ENCODE measurements at places on chromosomes 5 and 9.

GRCh38 chr9:113341712-113342410 is 1.8 kb upstream of the WDR31 start:
- DNase-seq: no peak

DNA sequence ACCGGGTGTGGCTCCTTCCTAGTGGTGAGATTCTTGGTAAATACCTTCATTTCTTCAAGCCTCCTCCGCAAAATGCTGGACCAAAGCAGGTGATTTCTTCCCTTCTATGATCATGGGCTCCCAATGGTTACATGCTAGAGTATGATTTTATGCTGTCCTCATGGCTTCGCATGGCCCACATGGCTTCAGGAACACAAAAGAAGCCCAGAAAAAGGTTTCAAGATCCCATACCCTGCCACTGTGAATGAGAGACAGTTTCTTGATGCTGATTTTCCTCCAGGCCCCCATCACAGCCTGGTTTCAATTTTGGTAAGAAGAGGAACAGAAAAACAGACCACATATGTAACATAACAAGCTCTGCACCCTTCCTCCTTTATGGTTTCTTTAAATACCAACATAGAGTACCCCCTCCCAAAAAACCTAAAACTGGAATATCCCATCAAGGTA is 2.4 kb upstream of the RXFP3 start:
- DNase-seq: no peak

DNA sequence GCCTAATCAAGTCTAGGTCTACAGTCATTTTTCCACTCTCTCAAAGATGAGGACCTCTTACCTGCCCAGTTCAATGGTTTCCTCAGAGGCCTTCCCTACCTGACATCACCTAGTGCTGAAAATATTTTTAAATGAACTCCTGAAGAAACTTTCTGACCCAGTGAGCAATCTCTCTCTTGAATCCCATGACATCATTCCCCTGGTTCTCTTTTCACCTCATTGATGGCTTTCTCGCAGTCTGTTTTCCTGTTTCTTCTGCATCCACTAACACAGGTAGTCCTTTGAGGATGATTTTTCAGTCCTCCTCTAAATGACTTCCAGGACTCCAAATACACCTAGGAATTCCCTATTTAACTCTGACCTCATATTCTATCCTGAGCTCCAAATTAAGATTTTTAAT is 40.3 kb downstream of the SCAI start:
- no peak for DNase-seq

- DNase-seq: no peak
Observed at GRCh38 chr5:31047621-31048020, 145.9 kb upstream of the CDH6 start.

- no peak for DNase-seq
Observed at GRCh38 chr5:169301386-169301934, 521 bp upstream of the SLIT3 start.

GRCh38 chr9:111458139-111459009 is 25.8 kb downstream of the ECPAS start:
- DNase-seq: no peak

- DNase-seq: no peak
Observed at GRCh38 chr9:110619831-110620230, 40.3 kb upstream of the SVEP1 start.

GRCh38 chr5:61758711-61759110 is 426.7 kb downstream of the ZSWIM6 start:
- DNase-seq: no peak

- DNase-seq: no peak
Observed at GRCh38 chr5:150279330-150280020, 10.1 kb downstream of the CAMK2A start.

DNA sequence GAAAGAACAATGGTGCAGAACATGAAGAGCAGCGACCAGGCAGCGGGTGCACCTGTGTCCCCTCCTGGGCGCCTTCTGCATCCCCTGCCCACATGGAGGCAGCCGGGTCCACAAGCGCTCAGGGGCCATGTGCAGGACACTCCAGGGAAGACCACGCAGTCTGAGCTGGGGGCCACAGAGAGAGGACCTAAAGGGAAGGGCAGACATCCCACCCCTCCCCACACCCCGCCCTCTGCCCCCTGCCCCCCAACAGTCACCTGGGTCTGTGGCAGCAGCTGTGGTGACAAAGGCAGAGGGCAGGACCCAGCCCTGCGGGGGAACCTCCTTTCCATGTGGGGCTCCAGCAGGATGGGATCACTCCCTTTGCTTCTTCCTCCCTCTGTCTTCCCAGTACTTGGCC is 805.7 kb downstream of the CDH9 start:
- DNase-seq: no peak

DNA sequence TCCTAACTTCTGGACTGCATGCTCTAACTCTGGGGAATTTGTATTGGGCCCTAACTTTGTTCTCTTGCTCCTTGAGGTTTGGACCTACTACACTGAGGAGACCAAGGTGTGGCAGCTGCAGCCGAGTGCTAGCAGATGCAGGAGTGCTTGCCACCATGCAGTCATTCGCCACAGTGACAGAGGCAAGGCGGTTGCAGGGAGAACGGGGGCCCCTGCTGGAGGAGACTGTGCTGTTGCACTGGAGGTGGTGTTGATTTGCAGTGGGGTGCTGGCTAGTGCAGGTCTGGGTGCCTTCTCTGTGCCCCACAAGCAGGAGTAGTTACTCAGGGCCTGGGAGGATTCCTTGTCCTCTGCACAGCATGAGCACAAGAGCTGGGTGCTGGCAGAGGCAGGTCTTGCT is 22.4 kb upstream of the DIRAS2 start:
- no peak for DNase-seq

DNA sequence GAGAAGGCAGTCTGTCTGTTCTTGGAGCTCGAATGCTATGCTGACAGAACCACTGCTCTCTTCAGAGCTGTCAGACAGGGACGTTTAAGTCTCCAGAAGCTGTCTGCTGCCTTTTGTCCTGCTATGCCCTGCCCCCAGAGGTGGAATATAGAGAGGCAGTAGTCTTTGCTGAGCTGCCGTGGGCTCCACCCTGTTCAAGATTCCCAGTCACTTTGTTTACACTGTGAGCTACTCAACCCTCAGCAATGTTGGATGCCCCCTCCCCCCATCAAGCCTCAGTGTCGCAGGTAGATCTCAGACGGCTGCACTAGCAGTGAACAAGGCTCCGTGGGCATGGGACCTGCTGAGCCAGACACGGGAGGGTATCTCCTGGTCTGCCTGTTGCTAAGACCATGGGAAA is 344.2 kb downstream of the TMEM161B start:
- DNase-seq: no peak

DNA sequence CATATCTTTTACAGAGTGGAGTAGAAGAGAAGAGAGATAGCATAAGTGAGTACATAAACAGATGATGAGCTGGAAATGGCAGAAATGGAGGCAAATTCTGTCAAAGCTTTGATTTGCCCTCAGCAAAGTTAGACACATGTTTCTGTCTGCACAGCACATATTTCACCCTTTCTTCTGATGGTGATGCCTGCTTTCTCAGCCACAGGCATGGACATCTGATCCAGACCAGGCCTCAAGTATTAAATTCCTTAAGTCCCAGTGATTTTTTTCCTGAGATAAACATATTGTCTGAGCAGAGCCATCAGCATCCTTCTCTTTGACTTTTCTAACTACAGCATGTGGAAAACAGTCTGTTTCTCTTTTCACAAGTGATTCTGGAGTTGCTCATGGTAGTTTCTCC is 409.8 kb downstream of the MAN2A1 start:
- DNase-seq: no peak

DNA sequence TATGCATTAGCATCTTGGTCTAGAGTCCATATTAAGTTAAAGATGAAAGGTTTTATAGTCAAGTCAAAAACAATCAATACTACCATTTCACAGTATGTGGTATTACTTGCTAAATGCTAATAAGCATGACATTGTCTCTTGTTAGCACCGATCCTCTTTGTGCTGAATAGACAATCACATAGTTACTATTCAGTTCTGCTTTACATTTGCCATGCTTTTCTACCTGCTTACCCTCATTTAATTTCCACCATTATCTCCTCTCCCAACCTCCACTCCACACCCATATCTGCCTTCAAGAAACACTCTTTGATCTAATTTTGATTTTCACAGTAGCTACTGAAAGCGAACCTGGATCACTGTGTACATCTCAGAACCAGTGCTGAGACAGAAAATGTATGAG is 16.8 kb downstream of the MEGF9 start:
- no peak for DNase-seq

DNA sequence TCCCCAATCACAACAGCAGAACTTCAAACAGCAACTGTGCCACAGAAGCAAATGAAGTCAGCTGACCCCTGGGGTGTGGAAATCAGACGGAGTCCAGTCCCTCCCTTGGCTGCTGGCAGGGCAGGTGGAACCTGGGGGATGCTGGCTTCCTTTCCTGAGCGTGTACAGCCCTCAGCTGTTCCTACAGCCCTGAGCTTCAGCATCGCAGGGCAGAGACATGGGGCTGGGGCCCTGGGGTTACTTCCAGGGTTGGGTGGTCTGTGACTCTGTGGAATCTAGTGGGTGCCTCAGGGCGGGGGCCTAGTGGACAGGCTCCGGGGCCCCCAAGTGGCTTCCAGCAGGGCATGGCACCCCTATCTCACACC is 7.3 kb upstream of the RXRA start:
- no peak for DNase-seq

- DNase-seq: no peak
Observed at GRCh38 chr5:83991566-83992224, 271.0 kb upstream of the HAPLN1 start.

DNA sequence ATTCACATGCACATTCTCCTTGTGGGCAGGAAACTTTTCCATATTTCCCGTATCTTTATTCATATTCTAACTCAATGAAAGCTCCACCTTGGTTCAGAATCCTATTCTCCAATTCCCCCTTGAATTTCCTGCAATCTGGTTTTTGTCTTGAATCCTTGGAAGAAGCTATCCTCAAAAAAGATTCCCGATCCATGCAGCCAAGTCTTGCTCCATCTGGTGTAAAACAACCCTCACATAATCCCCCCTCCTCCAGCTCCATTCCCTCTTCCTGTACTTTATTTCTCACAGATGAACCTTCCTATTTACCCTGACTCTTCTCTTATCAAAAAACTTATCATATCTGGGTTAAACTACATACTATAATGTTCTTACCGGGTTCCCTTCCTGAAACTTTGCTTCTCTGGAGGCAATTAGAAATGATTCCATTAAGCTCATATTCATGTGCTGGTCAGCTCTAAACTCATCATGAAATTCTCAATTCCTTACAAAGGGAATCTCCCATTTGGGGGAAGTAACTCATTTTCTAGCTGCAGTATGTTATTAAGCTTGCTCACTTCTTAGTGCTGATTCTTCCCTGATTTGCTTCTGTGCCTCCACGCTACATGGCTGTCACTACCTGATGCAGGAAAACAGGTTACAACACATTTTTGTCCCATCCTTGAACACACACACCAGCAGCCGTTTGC is 81.7 kb downstream of the GNAQ start:
- no peak for DNase-seq
